ENCODE measurements at places on chromosomes 7 and 10. TPM values are rescaled to one million over a fixed set of nuclear protein-coding genes. Genes with fewer than 3 reads are reported as not detected.

DNA sequence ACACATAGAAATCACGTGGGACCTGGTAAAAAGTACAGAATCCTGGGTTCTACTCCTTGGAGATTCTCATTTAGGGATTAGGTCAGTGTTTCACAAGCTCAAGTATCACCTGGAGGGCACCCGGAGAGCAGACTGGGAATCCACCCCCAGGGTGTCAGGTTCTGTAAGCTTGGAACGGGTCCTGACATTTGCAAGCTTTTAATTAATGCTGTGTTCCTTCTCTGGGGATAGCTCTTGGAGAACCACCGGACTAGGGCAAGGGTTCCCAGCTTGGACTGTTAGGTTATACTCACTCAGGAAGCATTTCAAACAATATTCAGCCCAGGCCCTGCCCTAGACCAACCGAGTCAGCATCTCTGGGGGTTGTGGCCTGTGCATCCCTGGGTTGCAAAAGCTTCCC, 23.0 kb downstream of the TCF7L2 start:
- no peak for DNase-seq

Gene GPR146
- 5.1 TPM for total RNA-seq

- DNase-seq = peak; percentile 61
Observed at GRCh38 chr10:59362144-59362958, at the start of gene FAM13C. Gene FAM13C, minus strand, starts transcription at chr10:59362549. Its CDS starts 89 bp downstream, at chr10:59362460.

- no peak for DNase-seq
Observed at GRCh38 chr7:81029511-81029910, 110.7 kb upstream of the SEMA3C start.

Gene C10orf90
- 0.72 TPM for total RNA-seq
